Stimulated activated CD8-positive, alpha-beta memory T cell treated with anti-CD3 and anti-CD28 coated beads, Interleukin-4, amount 100 ng/mL, for 48 hours (primary cell): ENCODE measurements at places on chromosomes 1 and 21.

DNA sequence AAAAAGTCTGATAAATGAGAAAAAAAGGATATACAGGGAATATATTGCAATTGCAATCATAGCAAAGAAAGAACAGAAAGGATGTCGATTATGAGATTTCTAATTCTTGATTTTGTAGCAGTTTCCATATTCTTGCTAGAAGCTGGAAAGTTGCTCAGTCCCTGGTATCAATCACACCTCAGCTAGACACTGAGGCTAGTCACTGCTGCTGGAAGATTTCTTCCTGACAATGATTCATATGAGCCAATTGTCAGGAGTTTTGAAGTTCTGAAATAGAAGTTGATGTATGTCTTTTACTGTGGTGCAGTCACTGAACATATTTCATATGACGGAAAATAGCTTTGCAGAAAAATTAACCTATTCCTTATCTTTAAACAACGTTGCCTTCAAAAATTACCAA lies 208.4 kb upstream of the C1orf105 start:
- no peak for DNase-seq

GRCh38 chr1:153251087-153251486 lies 8.4 kb upstream of the LORICRIN start:
- no peak for DNase-seq

GRCh38 chr1:33470495-33471012 lies 1.9 kb upstream of the ZSCAN20 start:
- peak; percentile 69 for DNase-seq

DNA sequence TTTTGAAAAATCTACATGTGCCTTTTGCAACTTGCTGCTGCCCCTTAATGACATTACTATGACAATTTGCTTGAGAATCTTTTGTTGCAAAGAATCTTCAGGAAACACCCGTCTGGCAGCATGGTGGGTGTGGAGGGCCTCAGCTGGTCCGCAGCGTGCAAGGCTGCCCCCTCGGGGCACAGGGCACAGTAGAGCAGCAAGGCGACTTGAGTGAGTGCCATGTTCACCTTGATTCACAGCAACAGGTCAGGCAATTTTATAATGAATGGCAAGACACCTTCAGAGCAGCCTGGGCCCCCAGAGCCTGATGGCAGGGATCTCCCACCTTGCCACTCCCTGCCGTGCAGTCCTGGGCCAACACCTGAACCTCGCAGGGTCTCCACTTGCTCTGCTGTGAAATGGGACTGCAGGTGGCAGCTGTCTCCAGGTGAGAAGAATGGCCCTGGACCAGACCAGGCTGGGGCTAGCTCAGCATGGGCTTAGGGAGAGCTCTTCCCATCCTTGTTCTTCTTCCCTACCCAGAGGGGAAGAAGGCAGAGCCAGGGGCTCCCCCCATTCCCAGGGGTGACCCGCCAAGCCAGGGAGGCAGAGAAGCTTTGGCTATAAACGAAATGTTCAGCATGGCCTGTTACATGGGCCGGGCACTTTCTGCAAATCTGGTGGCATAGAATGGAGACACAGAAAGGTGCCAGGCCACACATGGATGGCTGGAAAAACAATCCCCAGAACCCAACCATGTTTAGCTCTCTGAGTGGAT lies 34.5 kb upstream of the ACTRT2 start:
- no peak for DNase-seq

DNA sequence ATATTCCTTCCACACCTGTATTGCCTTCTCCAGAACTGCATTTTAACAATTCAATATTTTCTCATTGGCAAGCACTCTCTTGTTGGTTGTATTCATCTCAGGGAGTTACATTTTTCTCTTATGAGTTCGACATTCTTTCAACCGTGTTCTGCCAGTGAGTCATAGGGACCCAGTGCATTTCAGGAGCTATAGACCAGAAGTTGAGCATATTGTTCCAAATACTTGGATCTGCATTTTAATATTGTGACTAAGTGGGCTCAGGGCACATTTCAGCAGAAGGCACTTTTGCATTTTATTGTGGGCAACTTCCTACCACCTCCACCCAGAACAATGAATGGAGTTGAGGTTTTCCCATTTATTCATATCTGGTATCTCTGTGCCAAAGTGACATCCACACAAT lies 132.8 kb downstream of the TNFSF18 start:
- DNase-seq = no peak

- no peak for DNase-seq
Measured at GRCh38 chr1:224607188-224608148, 8.6 kb upstream of the CNIH3 start.

DNA sequence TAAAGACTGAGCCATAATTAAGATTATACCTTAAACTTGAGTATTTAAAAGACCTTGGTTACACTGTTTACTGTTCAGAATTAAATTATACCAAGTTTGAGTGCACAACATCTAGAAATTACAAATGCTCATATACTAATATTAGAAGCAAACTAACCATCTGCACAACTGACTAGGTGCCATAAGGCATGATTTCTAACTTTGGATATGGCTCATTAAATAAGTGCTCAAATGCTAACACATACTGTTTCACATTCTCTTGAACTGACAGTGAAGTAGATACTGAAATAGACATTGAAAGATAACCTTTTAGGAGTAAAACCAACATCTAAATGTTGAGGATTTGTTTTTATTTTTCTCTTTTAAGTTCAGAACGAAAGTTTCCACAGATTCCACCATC lies 74.1 kb downstream of the PRKAA2 start:
- DNase-seq = no peak

DNA sequence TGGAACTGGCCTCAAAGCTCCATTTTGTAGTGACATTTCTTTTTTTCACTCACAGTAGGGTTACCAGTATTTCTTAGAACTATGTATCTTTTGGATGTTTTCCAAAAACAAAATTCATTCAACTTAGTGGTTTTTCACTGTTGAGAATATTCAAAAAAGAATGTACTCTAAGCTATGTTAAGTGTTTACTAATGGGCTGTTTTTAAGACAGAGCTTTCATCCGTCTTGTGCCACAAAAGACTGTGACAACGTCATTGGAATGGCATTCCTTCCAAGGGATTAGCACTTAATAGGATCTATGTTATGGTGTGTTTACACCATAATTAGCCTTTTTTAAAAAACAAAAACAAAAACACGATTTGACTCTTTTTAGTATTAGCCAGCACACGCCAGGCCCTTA lies 66.8 kb downstream of the TTC3 start:
- DNase-seq = no peak

DNA sequence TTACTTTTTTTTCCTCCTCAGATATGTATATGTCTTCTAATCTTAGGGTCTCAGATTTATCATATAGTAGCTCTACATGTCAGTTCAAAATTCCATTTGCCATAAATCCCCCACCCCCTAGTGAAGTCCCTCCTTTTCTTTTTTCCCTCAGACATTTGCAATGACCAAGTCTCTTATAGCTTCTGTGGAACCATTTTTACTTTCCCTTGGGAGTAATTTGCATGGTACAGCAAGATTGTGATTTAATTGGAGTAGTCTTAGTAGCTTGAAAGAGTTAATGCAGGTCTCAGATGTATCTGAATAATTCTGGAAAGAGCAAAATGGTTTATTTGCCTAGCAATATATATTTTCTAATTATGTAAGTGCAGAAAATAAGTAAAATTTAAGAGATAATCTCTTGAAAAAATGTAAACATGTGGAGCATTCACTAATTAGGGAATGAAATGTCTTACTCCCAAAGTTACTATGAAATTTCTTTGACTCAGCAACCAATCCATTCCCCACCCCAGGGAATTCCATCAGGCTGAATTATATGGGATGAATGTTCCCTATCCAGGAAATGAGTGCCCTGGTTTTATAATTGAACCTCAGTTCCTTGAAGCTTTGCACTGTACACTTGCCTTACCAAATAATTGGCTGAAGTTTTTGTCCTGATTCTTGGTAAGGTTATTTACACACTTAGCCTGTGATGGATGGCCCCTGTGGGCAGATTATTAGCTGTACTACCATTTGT lies 267.0 kb downstream of the DNM3 start:
- DNase-seq = no peak

DNA sequence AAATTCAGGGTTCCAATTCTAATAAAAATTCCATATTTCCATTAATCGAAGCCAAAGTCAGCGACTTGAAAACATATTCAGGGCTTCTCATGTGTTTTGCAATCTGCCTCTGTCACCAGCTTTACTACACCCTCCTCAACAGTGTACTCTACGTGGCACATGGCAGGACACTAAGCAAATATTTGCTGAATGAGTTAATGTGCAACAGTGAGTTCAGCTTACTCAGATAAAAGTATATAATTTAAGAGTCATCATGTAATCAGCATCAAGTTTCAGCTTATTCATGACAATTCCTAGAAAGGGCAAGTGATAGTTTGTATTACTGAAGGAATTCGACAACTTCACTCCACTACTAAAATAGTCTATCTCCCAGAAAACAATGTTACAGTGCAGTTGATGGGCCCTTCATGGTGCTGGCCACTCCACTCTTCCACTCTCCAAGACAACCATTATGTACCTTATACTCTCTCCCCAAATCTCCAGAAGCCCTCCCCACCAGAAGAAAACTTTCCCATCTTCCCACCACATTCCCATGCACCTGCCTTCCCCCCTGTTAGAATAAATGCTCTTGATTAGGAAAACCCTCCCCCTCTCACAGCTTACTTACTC lies 97.3 kb downstream of the TTLL7 start:
- no peak for DNase-seq

DNA sequence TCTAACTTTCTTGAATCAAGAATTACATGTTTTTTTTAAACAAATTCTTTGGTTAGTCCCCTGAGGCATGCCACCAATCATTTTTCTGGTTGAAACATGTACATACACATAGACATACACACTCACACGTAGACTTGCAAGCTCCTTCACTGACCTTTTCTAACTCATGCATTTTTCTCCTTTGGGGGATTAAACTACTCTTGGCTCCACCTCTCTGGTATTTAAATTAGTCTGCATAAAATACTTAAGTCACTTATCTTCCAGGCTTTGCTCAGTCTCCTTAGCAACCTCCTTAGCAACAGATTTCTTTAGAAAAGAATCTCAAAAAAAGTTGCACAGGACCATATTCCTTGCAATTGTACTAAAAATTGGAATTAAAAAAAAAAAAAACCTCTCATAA lies 440.9 kb upstream of the LRRC7 start:
- DNase-seq = no peak

GRCh38 chr1:117067533-117068370 lies 7.6 kb downstream of the TTF2 start:
- no peak for DNase-seq

- DNase-seq = no peak
Measured at GRCh38 chr1:181129771-181130606, 41.5 kb downstream of the IER5 start.

DNA sequence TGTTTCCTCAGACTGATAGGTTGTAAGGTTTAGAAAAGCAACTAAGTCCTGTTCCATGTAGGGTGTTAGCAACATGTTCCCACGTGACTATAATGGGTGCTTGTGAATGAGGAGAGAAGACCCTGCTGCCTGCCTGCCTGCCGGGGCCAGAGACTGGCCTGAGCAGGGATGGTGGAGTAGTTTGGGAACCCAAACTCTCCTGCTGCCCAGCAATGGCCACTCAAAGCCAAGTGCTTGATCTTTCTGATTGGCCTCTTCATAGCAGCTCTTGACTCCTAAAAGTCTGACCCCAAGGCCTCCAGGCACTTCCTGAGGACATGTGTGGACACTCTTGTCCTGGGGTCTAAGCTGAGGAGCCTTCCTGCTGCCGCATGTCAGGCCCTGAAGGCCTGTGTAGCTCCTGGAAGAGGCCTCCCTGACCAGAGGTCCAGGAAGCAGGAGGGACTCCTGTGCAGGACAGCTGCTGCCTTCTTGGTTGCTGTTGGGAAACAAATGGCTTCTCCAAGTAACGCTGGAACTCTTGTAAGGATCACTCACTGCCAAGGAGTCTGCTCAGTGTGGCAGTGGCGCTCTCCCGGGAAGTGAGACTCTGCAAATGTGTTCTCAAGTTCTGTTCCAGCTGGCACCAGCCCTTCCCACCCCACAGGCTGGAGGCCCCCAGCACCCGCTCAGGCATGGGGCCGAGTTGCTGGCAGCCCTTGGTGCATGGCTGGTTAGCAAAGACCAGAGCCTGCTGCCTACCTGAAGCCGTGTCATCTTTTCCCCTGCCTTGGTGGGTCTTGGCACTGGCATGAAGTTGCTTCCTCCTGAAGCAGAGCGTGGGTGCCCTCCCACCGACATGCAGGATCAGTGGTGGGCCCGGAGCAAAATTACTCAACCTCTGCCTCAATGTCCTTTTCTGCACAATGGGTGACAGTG lies 35.5 kb downstream of the MAN1C1 start:
- peak; percentile 18 for DNase-seq

GRCh38 chr1:15206418-15207030 lies 40.5 kb upstream of the FHAD1 start:
- DNase-seq = no peak

DNA sequence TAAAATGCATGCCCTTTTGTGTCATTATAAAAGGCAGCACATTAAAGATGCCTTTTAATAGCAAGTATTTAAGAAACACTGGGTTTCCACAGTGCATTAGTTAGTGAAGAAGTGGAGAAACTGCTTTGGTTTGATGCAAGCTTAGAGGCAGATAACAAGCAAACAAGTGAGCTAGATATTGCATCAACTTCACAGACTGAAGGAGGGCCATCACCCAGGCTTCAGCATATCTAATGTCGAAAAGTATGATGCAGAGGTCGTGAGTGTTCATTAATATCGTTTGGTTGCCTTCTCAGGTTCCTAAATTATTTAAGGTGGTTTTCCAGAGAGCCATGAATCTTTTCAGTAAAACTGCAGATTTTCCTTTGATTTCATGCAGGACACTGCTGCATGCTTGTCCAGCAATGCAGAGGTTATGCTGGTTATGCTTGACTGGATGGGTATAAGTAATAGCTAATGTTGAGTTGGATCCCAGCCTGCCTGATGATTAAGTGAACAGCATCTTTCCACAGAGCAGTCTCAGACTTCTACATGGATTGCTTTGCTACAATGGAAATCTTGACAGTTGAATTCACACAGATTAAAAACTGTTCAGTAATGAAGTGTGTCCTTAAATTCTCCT lies 69.7 kb upstream of the IPO9 start:
- DNase-seq = no peak

GRCh38 chr1:155141749-155142148 lies 1.4 kb upstream of the DPM3 start:
- DNase-seq = no peak

- no peak for DNase-seq
Measured at GRCh38 chr1:47382399-47382983, 33.6 kb upstream of the FOXE3 start.

- no peak for DNase-seq
Measured at GRCh38 chr1:206812471-206812870, 40.2 kb upstream of the IL10 start.

DNA sequence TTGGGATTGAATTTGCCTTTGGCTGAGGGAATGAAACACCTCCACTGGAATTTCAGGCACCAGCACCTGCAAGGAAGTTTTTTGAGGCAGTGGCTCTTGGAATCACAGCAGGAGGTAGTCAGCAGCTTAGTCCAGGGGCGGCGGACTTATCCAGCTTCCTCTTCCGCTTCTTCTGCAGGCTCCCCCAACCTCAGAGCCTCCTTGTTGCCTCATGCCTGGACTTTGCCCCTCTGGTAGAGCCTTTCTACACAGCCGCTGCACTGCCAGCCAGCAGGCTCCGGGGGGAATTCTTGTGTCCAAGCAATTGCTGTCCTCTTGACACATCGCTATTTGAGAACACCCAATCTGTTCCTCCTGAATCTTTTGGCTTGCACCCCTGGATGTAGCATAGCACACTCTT lies 4.4 kb upstream of the RHEX start:
- no peak for DNase-seq
